Left lung (tissue), 14 donors: ENCODE measurements at places on chromosomes 4 and X. TPM values are rescaled to one million over a fixed set of nuclear protein-coding genes. Genes with fewer than 3 reads are reported as not detected.

GRCh38 chrX:130725519-130725918 lies 177.5 kb downstream of the ENOX2 start:
- no peak for DNase-seq

LRIT3 gene
- polyA plus RNA-seq = 0.46 TPM

DRD5 gene
- not detected for polyA plus RNA-seq

GRCh38 chr4:109803924-109804571 lies 2.2 kb upstream of the CFI start:
- DNase-seq = peak; percentile 47

DNA sequence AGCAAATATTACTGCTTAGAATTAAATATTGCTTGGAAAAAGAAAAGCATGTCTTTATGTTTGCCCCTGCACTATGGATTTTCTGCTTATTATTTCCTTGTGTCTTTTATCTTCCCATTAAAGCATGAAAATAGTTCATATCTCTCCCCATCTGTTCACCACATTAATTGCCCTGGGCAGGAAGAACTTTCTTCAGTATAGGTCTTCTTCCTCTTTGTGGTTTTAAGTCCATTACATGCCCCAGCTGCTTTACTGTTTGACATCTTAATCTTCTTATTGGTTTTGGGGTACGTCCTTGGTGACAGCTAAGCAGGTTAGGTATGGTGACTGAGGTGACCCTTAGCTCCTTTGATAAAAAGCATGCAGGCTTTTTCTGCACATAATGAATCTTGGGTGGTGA lies 157.3 kb downstream of the AASDH start:
- no peak for DNase-seq

GRCh38 chr4:149555146-149555545 lies 260.5 kb downstream of the IQCM start:
- no peak for DNase-seq

GRCh38 chr4:54495091-54495490 lies 162.7 kb upstream of the KIT start:
- no peak for DNase-seq

- DNase-seq = no peak
Observed at GRCh38 chrX:7637066-7637465, 205.9 kb upstream of the VCX start.

DNA sequence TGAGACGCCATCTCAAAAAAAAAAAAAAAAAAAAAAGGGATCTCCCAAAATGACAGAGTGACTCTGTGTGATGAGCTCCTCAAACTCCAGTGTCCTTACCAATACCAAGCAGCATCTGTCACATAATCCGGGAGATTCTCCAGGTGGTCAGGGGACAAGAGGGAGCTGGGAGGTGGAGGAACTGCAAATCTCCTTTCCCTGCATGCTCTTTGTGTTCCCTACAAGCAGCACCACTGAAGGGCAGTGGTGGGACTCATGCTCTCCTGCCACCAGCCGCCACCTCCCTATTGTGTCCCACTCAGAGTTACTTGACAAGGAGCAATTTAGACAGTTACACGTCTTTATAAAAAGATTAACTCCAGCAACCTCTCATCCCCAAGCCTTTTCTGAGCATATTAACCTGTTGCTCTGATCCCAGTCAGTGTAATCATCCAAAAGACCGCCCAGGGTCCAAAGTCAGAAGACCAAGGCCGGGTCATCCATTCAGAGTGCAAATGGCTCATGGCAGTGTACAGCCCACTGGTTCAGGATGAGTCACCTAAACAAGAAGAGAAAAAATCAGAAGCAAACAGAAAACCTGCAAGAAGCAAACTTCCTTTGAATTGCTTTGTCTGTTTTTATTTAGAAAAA lies 23.6 kb downstream of the MGST2 start:
- DNase-seq = no peak

DNA sequence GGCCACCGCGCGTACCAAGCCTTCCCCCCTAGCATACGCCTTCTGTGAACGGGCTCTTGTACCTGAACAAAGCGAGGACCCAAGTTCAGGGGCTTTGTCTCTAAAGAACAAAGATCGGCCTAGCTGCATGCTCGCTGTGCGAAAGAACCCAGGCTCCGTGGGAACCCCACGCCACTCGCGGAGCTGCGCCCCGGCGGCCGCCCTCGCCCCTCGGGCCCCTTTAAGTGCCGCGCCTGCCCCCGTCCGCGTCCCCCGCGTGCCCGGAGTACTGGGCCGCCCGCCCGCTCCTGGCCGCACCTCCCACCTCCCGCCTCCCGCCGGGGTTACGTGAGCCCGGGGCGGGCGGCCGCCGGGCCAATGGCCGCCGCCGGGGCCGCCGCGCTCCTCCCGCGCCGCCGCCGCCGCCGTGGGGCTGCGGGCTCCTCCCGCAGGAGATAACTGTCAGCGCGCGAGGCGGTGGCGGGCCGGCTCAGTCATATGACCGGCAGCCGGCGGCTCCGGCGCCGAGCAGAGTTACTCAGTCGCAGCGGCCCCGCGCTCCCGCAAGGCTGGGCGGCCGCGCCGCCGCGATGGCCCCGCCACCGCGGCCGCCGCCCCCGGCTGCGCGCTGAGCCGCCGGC lies at the start of gene FNIP2:
Gene FNIP2 (plus strand): TSS at position 472 of the 620 bp plus-strand sequence. CDS start 187 bp downstream, outside the sequence.
- DNase-seq = peak; percentile 95

DNA sequence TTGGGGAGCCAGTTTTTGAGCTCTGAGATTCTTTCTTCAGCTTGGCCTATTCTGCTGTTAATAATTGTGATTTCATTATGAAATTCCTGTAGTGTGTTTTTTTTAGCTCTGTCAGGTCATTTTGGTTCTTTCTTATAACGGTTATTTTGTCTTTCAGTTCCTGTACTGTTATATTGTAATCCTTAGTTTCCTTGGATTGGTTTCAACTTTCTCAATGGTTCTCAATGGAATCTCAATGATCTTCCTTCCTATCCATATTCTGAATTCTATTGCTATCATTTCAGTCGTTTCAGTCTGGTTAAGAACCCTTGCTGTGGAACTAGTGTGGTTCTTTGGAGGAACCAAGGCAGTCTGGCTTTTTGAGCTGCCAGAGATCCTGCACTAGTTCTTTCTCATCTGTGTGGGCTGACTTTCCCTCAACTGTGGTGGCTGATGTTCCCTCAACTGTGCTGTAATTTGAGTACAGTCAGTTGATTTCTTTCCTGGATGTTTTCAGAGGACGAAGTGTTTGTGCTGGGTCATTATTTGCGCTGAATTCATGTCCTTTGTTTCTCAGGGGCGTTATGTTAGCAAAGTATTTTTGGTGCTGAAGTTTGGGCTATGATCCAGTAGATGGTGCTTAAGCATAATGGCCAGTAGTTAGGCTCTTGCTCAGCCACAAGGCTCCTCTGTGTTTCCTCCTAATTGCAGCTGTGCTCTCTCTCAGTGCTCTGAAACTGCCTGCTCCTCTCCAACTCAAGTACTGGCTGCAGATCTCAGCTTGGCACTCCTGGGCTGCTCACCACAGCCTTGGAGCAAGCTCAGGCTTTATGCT lies 27.5 kb downstream of the ENPEP start:
- no peak for DNase-seq

SFRP2 gene
- polyA plus RNA-seq = 12.3 TPM

REELD1 gene
- 0.66 TPM for polyA plus RNA-seq

DNA sequence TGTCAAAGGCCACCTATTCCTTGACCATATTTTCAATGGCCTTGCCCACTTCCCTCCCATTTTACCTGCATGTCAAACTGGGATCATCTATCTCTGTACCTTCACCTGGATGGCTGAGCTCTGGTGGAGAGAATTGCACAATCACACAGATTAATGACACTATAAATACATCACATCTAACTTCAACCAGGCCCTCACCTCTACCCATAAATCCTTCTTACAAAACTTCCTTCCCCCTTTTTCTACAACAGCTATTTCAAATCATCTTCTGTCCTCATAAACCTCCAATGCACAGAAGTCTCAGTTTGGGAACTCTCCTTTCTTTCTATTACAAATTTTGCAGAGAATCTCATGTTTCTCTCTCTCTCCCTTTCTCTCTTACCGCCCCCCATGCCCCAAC lies 9.2 kb downstream of the PALLD start:
- DNase-seq = no peak

- DNase-seq = no peak
Observed at GRCh38 chr4:141565379-141566089, 70.8 kb upstream of the IL15 start.

- no peak for DNase-seq
Observed at GRCh38 chr4:108335081-108335480, 166.3 kb upstream of the LEF1 start.

F9 gene
- polyA plus RNA-seq = not detected

DNA sequence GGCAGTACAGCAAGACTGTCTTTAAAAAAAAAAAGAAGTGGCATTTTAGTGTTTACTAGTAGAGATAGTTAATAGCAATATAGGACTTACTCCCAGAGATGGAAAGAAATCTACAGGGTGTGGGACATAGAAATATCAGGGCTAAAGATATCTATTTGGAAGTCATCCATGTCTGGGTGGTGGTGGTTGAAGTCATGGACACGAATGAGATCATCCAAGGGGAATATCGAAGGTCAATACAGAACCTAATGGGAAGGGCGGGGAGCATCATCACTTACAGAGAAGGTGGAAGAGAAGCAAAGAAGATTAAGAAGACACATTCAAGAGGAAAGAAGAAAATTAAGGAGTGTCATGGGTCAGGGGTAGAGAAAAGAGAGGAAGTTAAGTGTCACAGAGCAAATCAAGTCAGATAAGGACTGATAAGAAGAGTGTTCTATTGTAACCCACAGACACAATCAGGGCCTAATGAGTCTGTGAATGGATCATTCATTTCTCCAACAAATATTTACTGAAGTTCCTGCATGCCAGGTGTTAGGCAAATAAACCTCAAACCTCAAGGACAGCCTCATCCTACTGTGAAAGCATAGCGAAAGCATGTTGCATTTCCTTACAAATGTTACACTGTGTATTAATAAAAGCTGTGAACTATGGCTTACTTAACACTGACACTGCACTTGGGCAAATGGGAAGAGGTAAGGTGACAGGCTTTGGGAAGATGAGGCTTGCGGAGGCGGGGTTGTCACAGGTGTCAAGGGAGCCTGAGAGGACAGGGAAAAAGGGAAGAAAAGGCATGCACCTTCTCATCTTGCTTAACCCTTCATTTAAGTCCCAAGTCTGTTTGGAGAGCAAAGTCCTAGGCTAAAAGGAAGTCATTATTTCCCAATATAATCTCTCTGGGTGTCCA lies 65.3 kb downstream of the ELOVL6 start:
- no peak for DNase-seq

DNA sequence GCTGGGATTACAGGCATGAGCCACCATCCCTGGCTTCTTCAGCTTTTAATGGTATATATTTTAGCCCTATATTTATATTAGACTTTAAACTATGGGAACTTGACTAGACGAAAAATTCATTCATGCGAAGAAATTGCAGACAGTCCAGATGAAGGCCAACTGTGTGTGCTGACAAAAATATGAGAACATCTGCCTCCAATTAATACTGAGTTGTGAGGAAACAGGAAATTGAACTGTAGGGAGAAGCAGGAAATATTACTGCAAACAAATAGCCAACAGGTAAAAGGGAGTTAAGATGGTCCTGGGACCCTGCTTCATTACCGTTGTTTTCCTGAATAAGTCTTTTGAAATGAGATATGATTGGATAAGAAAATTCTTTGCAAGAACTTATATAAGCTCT lies 26.3 kb downstream of the MGARP start:
- DNase-seq = no peak

DCX gene
- 0.13 TPM for polyA plus RNA-seq

AKAP4 gene
- polyA plus RNA-seq = not detected

PDE6B gene
- 18.9 TPM for polyA plus RNA-seq

DNA sequence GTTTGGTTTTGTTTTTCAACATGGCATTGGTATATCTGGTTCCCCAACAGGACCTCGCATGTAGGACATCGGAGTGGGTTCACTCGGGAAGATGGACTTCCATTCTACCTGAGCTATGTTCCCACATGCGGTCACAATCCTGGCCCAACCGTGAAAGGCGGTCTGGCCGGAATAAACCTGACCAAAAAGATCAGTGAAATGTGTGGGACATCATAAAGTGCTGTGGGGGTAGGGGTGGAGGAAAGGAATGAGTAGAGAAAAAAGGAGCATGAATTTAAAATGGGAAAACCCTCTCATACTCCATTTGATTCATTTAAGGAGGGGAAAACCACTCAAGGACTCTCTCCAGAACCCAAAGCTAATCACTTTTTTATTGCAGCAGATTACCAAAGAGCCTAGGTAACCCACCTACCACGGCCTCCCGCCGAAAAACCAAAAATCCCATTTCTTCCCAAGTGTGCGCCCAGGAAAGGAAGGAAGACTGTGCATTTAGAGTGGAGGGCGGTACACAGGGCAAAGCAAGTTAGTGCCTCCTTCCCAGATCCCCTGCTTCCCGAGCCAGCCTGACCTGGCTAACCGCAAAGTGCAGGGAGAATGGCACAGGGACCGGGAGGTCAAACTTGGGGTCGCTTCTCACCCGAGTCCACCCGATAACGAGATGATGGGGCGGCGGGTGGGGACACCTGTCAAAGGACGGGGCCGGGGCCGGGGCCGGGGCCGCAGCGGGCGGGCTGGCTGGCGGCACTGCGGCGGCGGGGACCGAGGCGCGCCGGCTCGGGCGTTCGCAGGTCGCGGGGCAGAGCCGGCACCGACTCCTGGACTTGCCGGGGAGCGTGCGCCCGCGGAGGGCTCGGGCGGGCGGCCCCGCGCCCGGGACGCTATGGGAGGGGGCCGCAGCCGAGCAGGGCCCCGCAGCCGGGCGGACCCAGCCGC lies 669 bp downstream of the TMEM150C start:
- no peak for DNase-seq
